ENCODE measurements at places on chromosomes 1 and 21. TPM values are rescaled to one million over a fixed set of nuclear protein-coding genes. Genes with fewer than 3 reads are reported as not detected.
A peak's percentile ranks its signal among the peaks of the same experiment; 100 is the strongest.

DNA sequence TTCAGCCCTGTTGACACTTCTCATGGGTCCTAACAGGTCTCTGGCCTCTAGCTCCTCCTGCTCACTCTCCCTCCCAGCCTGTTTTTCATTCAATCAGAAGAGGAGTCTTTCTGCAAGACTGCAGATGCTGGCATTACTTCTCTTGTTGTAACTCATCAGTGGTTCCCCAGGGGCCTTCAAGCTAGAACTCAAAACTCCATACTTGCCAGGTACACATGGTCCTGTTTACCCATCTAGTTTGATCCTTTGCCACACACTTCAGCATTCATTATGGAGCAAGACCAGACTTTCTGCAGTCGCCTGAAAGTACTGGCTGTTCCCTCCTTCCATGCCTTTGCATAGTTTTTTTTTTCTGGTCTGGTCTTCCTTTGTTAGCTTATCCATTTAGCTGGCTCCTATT lies 47.9 kb downstream of the SERBP1 start:
- no peak for DNase-seq

Gene CELA3B
- not detected for total RNA-seq

DNA sequence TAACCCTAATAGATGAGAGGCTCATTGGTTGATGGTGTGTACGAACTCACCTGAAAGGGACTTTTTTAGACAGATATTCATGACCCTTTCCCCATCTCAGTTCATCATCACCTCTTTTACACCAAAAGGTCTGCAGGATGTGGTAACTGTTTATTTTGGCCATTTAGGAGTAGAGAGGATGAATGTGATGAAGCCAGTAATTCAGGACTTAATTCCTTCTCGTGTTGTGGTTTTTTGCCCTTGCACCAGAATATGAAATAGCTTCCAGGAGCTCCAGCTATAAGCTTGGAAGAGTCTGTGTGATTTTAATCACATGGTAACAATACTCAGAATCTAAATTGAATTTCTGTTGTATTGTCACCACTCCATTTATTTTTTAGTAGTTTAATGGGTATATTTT lies 189.4 kb upstream of the KCTD3 start:
- DNase-seq, result no peak

Gene CRYBG2
- total RNA-seq, result 0.37 TPM

Gene LCE2B
- not detected for total RNA-seq

- DNase-seq, result no peak
These were observed 491 bp upstream of the RAP1A start for GRCh38 chr1:111618961-111619634.

GRCh38 chr1:81470275-81470674 lies 330.5 kb upstream of the ADGRL2 start:
- DNase-seq, result no peak

DNA sequence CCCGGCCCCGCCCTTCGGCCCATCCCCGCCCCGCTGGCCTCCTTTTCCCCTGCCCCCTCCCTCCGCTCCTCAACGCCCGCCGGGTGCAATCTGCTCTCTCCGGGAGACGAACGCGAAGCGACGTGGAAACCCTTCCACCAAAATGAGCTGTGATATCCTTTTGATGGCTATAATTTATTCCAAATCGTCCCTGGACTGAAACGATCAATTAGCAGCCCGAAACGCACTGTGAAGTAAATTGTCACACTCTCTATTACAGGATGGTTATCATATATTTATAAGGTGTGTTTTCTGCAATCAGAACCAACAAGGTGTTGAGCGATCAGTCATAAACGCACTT lies 134.6 kb upstream of the BARHL2 start:
- DNase-seq, result no peak

- DNase-seq, result peak; percentile 19
These were observed 22.3 kb upstream of the PLA2G4A start for GRCh38 chr1:186806477-186806876.

DNA sequence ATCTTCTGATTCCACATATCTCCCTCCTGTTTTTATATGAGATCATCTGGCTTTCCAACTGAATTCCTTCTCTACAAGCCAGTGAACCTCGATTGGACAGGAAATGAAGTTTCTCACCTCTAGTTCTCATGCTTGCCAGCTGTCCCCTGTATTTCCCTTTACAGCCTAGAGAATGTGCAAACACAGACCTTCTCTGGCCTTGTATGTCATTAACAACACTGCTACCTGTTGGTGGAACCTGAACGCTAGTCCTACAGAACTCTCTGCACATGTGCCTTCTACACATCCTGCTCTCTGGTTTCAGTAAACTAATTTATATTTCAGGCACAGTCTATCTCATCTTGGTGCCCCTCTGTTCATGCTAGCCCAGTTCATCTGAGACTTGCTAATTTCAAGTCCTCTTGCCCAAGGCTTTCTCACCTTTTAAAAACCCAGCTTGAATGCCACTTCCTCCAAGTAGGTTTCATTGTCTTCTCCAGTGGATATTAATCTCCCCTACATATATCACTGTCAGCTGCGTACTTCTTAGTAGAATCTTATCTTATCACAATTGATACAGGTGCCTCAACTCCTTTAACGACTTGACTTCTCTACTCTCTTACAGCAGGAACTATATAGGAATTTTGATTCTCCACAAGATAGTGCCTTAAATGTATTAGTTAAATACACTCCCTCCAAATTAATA lies 549.9 kb downstream of the PLPP3 start:
- no peak for DNase-seq

DNA sequence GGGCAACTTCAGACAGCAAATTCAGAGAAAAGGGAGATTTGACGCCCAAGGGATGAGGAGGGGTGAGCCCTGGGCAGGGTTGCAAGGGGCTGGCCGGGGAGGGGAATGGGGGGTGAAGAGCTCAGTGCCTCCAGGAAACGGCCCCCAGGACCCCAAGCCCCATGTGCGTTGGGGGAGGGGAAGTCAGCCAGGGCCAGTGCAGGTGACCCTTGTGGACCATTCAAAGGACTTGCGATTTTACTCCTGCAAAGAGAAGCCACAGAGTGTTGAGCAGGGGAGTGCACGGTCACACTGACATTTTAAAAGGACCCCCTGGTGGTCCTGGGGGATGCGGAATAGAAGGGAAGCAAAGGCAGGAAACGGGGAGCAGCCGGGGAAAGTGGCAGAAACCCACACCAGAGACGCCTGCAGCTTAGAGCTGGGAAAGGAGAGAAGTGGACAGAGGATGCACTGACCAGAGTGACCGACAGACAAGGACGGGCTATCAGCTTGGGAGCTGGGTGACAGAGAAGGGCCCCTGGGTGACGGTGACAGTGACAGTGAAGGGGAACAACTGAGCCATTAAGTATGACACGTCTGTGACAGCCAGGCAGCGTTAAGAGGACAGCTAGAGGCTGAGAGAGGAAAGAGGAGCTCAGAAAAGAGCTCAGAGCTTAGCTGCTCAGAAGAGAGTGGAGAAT lies 54.0 kb upstream of the TMEM51 start:
- DNase-seq, result no peak

DNA sequence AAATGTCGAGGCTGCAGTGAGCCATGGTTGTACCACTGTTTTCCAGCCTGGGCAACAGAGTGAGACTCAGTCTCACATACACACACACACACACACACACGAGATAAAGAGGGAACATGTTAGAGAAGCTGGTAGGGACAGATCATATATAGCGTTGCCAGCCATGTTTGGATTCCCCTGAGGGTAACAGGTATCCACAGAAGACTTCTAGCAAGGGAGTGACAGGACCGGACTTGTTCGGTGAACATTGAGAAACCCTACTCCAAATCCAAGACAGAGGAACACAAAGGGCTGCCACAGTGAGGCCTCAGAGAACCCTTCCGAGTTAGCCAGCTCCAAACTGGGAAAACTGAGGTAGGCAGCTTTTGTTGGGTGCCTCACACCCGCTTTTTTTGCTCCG lies 3.7 kb upstream of the SARS1 start:
- DNase-seq, result no peak

Gene TSPEAR
- total RNA-seq, result not detected

DNA sequence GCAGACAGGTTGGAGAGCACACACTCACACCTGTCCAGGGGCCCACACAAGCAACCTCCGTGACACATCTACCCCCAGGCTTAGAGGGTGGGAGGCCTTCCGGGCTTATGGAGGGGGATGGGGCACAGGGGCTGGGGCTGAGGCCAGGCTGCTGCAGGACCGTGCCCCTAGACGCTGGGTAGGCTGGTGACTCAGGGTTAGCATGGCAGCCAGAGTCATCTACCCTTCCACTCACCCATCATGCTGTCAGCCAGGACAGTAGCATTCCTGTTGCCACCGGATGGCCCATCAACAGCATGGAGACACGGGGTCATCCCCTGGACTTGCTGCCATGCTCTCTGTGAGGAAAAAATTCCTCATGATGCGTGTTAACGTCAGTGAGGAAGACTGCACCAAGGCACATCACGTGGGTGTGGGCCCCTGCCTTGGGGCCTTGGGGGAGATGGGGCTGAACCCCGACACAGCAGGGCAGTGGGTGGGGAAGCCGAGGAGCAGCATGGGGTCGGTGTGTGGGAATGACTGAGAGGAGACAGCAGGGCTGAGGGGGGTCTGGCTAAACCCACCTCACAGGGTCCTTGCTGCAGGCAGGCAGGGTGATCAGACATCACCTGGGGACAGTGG lies 52.8 kb downstream of the WNT9A start:
- DNase-seq, result peak; percentile 1

DNA sequence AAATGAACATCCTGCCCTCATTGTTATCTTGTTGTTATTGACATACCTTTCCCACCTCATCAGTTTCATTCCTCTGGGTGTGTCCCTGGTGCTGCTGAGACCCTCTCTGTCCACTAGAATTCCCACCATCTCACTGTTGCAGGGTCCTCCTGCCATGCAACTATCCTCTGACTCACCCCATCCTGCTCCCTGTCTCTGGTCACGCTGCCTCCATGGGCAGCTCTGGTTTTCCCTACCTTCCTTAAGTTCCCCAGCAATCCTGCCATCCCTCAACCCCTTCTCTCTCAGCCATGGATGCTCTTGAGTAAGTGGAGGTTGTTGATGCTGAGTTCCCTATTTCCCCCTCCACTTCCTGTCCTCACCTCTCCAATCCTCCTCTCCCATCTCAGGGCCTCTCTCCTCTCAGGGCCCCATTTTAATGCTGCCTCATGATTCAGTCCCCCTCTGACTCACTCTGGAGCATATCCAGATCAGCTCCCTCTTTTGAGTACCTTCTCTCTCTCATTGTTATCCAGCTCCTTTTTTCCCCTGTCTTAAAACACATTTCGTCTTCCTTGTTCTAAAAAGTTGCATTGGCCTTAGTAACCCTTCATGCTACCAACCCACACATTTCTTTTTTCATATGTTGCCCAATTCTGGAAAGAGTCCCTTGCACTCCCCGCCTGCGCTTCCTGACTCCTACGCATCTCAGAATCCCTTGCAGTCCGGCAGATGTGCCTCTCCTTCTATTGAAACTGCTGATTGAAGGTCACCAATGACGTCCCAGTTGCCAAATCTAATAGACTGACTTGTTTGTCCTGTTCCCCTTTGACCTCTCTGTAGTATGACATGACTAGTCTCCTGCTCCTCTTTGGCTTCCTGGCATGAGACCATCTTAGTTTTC lies 92.0 kb downstream of the CNIH3 start:
- DNase-seq, result no peak

GRCh38 chr1:71039661-71040262 lies 7.9 kb downstream of the PTGER3 start:
- no peak for DNase-seq

DNA sequence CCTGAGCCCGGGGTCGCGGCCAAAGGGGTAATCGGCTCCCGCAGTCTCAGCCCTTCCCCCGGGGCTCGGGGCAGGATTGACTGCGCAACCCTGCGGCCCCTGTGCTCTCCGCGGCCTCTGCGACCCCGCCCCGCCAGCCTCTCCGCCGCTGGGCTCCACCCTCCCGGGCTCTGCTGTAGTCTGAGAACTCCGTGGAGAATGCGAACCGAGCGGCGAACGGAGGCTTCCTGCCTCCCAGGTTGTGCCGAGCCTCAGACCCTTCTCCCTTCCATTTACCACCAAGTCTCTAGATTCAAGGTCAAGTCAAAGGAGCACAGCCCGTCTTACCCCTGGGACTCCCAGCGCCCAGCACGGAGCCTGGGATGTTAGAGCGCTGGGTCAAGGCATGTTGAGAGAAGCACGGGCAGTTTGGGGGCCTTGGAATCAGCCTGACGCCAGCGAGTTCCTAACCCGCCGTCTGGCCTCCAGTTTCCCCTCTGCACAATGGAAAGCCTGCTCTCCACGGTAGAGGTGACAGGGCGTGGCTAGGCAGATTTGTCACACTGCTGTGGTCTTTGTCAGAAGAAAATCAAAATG lies 3.0 kb downstream of the ATP2B4 start:
- DNase-seq, result peak; percentile 77

- no peak for DNase-seq
These were observed 52.2 kb downstream of the SLC27A3 start for GRCh38 chr1:153827168-153827964.

Gene RAD54L
- total RNA-seq, result 83.9 TPM

DNA sequence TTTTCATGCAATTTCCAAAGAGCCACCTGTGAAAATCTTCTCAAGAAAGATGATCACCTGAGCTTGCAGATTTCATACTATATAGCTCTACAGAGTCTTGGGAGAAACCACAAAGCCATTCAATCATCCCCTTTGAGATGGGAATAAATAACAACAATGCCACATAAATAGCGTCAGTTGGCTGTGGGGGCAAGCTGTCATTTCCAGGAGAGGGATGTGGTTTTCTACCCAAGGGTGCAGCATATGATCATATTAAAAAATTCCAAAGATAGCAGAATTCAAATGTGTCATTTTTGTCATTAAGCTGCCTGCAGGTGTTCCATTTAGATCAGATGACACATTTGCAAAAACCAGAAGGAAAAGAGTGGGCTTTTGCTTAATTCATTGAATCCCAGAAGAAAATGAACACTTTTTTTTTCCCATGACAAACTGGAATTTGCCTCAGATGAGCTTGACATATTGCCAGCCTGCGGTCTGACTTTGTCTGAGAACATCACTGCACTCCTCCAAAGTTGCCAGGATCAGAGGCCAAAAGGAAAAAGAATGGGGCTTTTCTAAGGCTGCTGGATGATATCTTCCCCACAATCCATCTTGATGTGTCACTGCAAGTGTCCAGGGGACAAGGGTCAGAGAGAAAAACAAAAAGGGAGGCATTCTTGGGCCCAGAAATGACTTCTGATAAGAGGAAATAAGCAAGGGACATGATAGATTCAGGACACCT lies 314.1 kb upstream of the USP25 start:
- no peak for DNase-seq

DNA sequence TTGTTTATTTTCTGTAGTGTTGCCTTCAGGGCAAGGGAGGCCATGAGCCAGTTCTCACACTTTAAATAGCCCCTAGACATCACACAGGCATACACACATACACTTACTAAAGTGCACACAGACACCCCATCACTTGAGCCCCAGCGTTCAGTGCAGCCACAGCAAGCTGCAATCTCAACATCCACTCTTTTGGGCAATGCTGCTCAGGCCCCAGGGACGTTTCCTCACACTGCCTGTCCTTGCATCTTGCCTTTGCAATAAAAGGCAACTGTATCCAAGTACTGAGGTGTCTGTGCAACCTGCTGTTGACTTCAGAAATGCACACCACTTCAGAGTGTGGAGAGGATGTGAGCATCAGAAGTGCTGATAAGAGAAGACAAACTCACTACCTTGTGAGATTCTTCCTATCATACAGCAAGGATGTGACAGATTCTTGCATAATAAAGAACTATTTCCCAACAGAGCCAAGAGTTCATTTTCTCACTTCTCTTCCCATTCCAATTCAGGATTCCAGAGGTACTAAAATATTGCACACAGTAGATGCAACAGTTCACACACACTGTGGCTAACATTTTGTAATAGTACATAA lies 36.2 kb downstream of the IRF2BP2 start:
- no peak for DNase-seq

Gene RYR2
- not detected for total RNA-seq

- DNase-seq, result no peak
These were observed 62.0 kb upstream of the GALNT2 start for GRCh38 chr1:230005040-230005439.

Gene OR6K3
- not detected for total RNA-seq

GRCh38 chr1:40773748-40774265 lies 9.8 kb upstream of the KCNQ4 start:
- DNase-seq, result no peak

Gene ADGRB2
- total RNA-seq, result 0.24 TPM

Data from activated naive CD4-positive, alpha-beta T cell treated with anti-CD3 and anti-CD28 coated beads for 36 hours (primary cell).